OCI-LY7 (cell line): ENCODE measurements at places on chromosomes 6 and 20.

GRCh38 chr6:9168669-9169068, 733.3 kb upstream of the SLC35B3 start:
- DNase-seq: no peak

GRCh38 chr6:53134601-53135235, 13.9 kb downstream of the GCM1 start:
- DNase-seq: no peak

DNA sequence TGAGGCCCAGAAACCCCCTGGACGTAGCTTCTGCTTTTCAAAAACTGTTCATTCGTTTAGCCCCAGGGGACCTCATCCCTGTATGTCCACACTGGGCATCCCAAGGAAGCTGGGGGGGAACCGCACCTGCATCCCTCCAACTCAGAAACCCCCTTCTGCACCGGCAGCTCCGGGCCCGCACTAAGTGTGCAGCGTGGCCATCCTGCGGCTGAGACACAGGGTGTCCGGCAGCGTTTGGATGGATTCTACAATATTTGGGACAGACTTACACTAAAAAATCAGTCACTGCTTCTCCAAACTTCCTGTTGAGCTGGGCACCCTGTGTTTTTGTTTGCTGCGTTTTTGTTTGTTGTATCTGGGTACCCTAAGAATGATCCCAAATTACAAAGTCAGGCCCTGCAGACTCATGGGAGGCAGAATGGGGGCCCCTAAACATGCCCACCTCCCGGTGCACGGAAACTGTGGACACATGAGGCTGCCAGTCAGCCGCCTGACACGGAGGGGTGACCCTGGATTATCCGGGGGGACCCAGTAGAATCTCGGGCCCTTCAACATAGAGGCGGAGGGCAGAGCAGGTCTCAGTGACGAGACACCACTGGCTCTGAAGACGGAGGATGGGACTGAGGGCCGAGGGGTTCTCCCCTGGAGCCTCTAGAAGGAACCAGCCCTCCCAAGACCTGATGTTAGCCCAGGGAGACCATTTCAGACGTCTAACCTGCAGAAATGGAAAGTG, 88.2 kb upstream of the BHLHE23 start:
- DNase-seq: no peak

DNA sequence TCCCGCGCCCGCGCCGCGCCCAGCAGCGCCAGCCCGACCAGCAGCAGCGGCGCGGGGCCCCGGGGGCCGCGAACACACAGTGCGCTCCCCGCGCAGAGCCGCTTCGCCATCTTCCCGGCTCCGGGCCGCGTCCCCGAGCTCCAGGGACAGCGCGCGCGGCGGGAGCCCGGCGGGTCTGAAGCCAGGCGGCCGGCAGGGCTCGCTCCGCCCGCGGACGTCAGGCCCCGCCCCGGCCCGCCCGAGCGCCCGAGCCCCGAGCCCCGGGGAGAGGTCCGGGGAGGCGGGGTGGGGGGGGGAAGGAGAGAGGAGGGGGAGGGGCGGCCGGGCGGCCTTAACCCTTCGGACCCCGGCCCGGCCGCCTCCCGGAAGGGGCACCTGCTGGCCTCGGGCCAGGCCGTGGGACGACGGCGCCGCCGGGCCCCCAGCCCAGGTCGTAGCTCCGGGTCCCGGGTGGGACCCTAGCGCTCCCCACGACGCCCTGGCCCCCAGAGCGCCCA, at the start of gene LAMA5:
Gene LAMA5, minus strand, starts transcription at position 177 of the 497 bp plus-strand sequence. Its CDS starts 67 bp downstream, at position 110.
- DNase-seq: peak; percentile 69

- no peak for DNase-seq
Measured at GRCh38 chr6:13274707-13275434, 53.5 kb downstream of the TBC1D7 start.

GRCh38 chr6:118197539-118197938, 290.5 kb downstream of the SLC35F1 start:
- DNase-seq: no peak

DNA sequence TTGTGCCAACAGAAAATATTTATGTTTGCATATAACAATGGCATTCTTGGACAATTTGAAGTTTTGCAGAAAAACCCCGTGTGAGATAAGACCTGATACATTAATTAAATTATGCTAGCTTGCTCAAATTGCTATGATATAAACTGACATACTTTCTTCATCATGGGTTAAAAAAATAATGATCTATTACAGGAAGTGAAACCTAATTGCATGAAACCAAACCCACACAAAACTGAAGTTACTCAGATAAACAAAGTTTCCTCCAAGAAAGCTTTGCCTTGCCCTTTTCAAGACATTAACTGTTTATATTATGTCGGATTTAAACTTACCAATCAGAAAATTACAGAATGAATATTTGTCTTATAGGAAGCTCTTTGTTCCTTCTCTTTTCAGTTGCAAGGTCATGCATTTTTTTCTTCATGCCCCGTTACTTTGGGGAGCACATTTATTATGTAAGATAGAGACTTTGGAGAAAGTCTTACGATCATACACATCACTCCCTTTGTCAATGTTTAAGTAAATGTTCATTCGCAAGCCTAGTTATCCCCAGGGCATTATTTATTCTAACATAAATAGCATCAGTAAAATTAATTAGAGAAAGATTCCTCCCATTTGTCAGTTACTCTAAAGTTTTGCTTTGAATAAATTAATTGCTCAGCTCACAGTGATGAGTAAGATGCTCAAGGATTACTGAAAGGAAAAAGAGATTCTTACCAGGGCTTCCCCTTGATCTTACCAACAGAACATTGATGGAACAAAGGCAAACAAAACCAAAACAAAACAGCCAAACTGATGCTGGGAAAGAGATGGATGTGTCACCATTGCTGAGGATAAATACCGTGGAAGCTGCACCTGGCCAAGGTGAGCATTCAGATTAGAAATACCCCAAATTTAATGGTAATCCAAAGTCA, 14.8 kb upstream of the TMEM244 start:
- no peak for DNase-seq

- DNase-seq: peak; percentile 13
Measured at GRCh38 chr6:133184798-133185372, 56.3 kb upstream of the EYA4 start.

- DNase-seq: no peak
Measured at GRCh38 chr20:22556565-22557056, 27.8 kb downstream of the FOXA2 start.

DNA sequence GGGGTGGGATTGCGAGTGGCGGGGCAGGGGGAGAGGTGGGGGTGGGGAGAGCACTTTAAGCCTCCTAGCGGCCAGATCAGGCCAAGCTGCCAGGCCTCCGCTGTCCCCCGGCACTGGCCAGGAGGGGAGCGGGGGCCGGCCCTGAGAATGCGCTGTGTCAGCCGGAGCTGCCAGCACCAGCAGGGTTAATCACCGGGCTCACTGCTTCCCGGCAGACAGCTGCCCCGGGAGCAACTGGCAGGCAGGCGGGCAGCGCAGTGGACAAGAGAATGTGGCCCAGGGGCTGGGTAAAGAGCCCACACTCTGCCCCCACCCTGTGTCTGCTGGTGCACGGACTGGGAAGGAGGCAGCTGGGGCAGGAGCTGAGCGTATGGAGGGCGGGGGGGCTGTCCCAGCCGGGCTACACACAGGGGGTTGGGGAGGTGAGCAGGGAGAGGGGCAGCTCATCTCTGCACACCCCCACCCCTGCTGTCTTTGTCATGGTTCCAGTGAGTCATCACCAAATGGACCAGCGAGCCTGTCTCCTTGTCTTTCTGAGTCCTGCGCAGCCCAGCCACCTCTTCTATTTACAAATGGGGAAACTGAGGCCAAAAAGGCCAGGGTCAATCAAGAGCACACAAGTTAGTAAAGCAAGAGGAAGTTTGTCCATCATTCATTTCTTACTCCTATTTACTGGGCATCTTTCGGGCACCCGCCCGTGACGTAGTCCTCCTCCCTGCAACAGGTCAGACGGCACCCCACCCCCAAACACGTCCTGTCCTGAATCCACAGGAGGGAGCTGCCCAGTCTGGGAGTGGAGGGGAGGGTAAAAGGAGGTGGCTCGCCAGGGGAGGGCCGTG, 2.1 kb upstream of the LAMA5 start:
- DNase-seq: no peak

GRCh38 chr6:168926306-168926705, 327.3 kb downstream of the THBS2 start:
- DNase-seq: no peak

GRCh38 chr6:23301556-23301955, 732.2 kb downstream of the HDGFL1 start:
- no peak for DNase-seq

- DNase-seq: peak; percentile 71
Measured at GRCh38 chr6:138590796-138591709, 91.8 kb upstream of the NHSL1 start.

DNA sequence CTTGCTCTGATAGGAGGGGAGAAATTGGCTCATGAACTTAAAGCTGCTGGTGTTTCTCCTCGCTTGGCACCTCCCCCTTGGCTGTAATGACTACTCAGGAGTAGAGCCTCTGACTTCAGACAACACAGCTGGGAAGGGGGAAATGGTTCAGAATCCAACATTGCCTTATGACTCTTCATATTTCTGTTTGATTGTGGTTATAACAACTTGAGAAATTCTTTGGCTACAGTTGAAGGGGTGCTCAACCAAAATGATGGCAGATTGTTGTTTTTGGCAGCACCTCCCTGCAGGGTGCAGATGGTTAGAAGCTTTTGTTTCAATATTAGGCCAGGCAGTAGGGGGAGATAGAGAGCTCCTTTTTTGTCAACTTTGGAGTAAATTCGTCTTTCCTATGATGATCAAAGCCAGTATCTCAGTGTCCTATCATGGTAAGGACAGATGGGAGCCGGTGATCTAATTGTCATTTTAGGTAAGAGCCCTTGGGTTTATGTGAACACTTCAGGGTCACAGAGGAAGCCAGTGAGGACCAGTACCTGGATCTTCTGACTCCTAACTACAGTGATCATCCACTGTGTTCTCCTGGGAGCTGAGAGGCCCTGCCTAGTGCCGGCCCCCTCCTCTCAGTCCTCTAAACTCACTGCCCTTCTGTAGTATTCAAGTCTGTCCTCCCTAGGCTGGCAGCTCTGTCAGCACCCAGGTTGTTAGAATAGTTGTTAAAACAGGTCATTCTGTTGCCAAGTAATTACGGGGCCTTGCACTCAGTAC, 39.9 kb downstream of the RPRD1B start:
- peak; percentile 44 for DNase-seq

GRCh38 chr6:7805078-7805849, 79.4 kb downstream of the BMP6 start:
- no peak for DNase-seq

- DNase-seq: no peak
Measured at GRCh38 chr6:134495203-134495889, 177.4 kb upstream of the SGK1 start.

DNA sequence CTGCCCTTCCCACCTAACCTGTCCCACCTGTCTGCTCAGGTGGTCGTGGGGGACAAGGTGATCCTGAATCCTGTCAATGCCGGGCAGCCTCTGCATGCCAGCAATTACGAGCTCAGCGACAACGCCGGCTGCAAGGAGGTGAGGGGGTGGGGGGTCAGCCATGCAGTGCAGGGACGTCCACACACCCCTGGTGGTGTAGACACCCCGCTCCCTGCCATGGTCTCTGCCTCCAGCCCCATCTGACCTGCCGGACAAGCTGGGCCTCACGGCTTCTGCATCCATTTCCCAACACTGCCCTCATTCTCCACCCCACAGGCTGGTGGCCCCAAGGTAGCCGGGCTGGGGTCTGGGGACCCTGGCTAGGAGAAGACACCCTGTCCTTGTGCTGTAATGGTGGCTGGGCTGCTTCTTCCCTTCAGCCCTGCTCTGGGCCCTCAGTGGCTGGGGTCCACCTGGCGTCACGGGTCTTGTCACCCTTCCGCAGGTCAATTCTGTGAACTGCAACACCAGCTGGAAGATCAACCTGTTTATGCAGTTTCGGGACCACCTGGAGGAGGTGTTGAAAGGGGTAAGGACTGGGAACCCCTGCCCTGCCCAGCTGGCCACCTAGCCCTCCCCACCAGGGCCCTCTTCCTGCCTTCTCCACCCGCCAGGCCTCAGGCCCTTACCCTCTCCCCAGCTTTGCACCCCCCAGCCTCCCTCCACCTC, 38.0 kb downstream of the ITPR3 start:
- DNase-seq: no peak

- no peak for DNase-seq
Measured at GRCh38 chr20:62859721-62860120, 1.9 kb downstream of the TCFL5 start.

- peak; percentile 49 for DNase-seq
Measured at GRCh38 chr6:163170294-163170883, 244.1 kb upstream of the QKI start.

DNA sequence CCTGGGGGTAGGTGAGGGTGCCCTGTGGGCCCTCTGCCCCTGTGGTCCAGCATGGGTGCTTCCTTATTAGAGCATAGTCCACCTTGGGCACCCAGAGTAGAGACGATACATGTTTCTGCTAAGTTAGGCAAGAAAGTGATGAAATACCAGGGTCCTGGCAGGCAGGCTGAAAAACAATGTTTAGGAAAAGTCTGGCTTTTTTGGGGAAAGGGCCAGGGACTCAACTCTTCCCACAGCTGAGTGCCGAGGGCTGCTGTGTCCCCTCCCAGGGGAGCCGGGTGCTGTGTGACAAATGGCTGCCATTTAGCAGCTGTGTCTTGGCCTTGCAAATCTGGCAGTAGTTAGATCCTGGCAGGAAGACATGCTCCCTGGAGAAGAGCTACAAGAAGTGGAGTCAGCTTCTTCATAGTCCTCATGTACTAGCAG, 61.5 kb downstream of the RREB1 start:
- no peak for DNase-seq

GRCh38 chr6:144075187-144075586, 20.2 kb downstream of the SF3B5 start:
- DNase-seq: no peak

GRCh38 chr6:149728499-149729234, 10.8 kb upstream of the LATS1 start:
- DNase-seq: no peak

DNA sequence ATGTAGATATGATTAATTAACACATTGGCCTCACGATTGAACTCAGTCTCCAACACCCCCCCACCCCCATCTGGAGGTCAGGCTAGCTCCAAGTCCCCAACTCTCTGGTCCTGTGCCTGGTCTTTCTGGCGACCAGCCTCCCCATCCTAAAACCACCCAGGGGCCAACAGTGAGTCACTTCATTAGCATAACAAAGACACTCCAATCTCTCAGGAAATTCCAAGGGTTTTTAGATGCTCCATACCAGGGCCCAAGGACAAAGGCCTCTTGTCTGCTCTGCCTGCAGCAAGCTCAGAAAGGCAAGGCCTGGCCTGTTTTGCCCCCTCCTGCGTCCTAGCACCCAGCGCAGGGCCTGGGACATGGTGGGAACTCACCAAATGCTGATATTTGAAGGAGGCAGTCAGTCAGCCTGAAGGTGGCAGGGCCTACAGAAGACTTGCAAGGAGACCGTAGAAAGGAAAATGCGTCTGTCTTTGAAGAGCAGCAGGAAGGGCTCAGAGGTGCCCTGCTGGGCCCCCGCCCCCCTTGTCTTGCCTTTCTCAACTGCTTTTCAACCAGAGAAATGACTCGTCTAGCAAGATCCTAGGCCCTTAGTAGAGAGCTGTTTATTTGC, 184.7 kb downstream of the CDH4 start:
- DNase-seq: no peak

DNA sequence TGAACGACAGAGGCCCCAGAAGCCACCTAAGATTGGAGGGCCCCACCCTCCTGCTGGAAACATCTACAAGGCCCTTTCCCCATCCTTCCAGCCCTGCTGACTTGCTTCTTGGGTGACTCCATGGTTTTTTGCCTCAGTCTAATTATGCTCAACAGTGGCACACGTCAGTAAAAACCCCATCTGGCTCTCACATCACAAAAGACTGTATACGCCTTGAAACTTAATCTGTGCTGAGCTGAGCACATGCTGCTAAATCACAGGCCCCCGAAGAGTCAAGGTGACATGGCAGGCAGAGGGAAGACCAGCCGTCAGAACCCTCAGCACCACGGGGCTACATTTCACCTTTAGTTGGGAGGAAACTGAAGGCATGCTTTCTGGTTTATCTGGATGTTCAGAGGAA, 323.1 kb downstream of the CDH26 start:
- DNase-seq: no peak

- no peak for DNase-seq
Measured at GRCh38 chr6:167226383-167226685, 64.8 kb upstream of the UNC93A start.
